Hematopoietic multipotent progenitor cell treated with erythropoietin and hydrocortisone succinate and interleukin-3 and kit ligand, for 8 days (in vitro differentiated cells): ENCODE measurements at places on chromosomes 4 and X.

- DNase-seq: no peak
Measured at GRCh38 chrX:5959286-5959685, 269.4 kb downstream of the NLGN4X start.

DNA sequence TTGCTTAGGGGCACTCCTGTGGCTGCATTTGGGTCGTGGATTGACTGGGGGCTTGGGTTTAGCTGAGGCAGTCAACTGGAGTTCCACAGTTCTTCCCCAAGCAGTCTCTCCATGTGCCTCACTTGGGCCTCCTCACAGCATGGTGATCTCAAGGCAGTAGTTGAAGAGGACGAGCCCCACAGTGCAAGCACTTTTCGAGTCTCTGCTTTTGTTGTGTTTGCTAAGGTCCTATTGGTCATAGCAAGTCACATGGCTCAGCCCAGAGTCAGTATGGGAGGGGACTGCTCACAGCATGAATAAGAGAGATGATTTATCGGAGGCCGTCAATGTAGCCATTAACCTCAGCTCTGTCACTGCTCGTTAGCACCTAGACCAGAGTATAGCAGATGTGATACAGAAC lies 29.7 kb downstream of the BMX start:
- DNase-seq: no peak

GRCh38 chr4:74112399-74113105 lies 13.6 kb upstream of the CXCL2 start:
- DNase-seq: no peak

DNA sequence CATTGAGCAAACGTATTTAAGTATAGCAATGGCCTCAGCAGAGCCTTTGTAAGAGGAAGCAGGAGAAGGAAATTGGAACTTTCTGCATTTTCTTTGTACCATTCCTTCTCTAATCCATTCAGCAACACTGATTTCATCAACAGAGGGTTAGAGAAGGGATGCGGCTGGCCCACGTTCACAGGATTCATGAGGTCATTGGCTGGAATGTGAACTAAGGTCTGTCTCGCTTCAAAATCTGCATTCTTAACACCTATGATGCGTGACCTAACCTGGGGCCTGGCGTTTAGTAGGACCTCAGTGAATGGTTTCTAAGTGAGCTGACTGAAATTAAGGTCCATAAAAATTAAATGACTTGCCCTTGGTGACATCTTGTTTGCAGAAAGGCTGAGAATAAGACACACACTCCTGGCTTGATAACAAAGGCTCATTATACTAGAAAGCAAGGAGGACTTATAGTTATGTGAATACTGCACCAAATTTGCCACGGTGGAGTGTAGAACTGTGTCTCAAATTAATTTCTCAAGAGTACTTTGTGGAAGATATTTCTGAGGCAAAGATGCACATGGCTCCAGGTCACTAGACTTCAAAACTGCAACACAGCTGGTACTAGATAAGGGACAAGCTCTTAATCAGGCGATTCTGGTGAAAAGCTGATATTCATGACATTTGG lies 25.4 kb downstream of the FGFBP1 start:
- no peak for DNase-seq

GRCh38 chr4:153227469-153228075 lies 23.3 kb downstream of the TRIM2 start:
- DNase-seq: no peak

DNA sequence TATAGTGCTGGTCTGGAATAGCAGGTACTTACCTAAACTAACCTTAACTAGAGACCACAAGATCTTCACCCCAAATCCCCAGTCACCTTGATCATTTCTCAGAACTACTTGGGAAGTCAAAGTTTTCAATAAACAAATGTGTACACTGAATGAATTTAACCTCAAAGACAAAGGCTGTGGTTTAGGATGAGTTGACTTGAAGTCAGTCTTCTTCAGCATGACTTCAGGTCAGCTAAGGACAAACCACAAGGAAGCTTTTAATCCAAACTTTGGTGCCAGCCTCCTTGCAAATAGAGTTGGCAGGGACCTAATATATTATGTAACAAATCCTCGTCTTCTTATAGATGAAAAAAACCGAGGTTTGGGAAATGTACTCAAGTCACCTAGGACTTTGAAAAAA lies 21.2 kb upstream of the VCX2 start:
- no peak for DNase-seq

- DNase-seq: no peak
Measured at GRCh38 chr4:6815029-6815836, 32.7 kb downstream of the KIAA0232 start.

GRCh38 chr4:155491336-155492120 lies 114.8 kb upstream of the MAP9 start:
- no peak for DNase-seq

DNA sequence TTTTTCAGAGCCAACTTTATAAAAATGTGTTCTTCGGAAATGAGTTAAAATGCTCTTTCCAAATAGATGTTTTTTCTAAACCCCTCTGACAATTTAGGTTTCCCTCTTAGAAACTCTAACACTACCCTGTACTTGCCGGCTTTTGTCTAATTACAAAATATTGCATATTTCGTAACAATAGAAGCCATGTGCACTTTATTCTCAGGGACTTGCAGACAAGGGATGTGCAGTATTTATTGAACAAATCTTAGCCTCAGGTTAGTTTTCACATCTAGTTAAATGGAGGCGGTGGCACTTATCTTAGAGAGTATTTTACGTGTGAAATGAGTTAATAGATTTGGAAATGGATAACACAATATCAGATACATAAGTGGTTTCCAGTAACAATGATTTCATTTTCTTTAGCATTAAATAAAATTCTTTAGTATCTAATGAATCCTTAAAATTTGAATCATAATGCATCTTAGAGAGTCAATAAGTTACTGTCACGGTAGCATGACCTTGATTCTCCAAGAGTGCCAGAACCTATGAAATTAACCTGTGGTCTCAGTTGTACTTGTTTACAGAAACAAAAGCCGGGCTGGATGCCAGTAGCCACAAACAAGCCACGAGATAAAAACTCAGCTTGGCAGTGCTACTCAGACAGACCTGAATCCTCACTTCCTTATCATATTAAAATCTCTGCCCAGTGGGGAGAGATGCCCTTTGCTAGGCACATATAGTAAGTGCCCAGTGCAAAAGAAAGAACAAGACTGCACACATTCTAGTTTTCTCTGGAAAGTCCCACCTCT lies 772 bp upstream of the PABPC4L start:
- no peak for DNase-seq

- no peak for DNase-seq
Measured at GRCh38 chr4:120865985-120866384, 56.5 kb downstream of the PRDM5 start.

DNA sequence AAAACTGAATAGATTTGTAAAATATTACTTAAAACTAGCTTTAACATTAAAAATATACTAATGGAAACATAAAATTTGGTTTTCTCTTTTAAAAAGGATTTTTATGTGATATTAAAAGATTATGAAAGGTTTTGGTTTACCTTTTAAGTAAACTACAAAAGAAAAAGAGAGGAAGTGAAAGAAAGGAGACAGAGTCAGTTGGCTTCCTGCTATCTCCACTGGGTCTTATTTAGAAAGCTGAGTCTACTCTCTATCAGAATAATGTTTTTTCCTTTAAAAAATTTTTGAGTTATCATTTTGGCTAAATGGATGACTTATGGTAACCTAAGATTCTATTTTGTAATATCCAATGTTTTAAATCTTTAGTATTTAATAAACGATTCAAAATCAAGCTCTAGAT lies 21.6 kb upstream of the ATP8A1 start:
- no peak for DNase-seq

DNA sequence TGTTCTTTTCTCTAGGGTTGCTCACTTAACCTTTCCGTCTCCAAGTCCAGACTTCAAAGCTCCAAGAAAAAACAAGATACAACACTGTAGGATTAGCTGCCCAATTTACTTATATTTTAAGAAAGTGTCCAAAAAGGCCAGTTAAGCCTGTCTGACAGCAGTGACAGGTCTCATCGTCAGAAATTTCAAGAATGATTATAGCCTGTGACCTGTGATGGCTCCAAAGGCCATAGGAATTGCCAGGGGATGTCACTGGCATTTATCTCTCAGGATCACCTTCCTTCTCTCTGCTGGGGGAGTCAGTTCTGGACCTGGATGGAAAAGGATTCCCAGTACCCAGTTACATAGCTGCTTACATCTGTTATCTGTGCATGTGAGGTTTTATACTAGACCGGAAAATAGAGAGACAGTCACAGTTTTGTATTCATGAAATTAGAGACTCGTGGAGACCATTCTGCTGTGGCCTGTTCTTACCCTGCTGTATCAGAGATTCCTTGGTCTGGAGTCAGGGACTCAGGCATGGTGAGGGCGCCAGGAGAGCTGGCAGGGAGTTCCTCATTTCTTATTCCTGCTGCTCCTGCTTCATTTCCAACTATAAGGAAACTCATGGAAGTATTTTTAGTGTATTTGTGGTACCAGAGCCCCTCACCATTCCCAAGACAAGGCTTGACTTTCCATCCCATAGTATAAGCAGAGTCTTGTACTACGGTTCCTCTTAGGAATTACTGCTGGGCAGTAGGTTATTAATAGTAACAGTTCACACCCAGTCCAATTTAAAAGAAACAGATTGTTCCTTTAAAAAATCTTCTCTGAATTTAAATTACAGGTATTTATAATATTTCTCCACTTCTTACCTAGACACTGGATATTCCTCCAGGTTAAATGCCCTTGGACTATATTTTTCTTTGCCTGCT lies 220.8 kb downstream of the SHROOM3 start:
- no peak for DNase-seq

DNA sequence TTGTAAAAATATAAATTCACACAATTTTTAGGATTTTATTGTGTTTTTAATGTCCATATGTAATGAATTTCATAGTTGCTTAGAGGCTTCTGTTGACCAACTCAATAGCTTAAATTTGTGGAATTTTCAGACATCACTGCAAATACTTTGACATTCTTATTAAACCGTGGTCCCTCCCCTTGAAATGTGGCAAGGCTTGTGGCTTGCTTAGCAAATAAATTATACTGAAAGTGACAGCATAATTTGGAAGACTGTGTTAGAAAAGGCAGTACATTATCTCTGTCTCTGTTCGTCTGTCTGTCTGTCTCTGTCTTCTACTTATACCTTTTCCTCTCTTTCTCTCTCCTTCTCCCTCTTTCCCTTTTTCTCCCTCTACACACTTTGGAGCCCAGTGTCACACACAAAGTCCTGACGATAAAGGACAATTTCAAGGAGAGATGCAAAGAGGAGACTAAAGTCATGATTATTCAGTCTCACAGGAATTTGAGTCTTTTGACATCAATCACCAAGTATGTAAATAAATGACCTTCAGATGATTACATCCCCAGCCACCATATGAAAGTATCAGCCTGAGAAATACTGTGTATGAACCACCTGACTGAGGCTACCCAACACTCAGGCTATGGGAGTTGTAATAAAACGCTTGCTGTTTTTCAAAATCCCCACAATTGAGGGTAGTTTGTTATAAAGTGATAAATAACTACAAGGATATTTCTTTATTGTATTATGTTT lies 21.0 kb upstream of the UGT2B7 start:
- no peak for DNase-seq

DNA sequence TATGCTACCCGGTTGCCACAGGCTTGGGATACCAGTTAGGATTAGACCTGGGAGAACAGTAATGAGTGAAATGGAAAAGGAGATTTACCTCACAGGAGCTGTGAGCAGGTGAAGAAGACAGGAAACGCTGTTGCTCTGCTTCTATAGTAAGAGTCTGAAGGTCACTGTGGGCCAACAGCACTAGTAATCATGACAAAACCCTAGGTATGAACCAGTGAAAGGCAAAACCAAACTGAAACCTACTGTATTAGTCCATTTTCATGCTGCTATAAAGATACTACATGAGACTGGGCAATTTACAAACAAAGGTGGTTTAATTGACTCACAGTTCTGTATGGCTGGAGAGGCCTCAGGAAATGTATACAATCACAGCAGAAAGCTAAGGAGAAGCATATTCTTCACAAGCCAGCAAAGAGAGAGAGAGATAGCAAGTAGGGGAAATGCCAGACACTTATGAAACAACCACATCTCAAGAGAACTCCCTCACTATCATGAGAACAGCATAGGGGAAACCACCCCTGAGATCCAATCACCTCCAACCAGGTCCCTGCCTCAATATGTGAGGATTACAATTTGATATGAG lies 736.7 kb upstream of the INTU start:
- no peak for DNase-seq

DNA sequence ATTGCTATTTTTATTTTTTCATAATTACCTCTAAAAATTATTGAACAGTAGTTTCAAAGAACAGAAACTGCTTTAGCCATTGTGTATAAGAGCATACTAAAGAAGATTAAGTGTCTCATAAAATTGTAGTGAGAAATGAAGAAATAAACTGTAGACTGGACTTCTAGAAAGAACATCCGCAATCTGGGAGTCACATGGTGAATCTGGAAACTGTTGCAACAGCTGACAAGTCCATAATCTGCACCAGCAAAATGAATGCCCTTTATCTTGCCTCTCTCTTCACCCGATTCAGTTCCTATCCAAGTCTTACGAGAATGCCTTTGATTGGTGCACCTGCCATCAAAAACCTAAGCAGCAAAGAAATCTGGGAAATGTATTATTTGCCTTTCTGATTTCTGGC lies 312.9 kb downstream of the NAF1 start:
- no peak for DNase-seq

DNA sequence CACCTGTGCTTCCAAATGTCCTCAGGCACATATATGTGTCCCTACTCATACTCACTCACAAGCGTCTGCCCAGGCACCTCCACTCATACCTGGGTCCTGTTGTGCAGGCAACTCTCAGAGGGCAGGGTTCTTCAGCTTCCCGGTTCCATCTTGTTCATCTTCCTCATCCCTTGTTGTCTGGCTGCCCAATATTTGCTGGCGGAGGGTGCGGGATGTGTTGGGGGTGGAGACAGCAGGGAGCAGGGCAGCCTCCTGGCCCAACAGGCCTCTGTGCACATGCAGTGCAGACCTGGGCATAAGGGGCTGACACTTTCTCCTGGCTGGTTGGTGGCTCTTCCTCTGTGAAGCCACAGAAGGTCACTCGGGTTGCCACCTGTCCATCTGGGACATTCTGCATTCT lies 32.1 kb downstream of the NBDY start:
- no peak for DNase-seq

DNA sequence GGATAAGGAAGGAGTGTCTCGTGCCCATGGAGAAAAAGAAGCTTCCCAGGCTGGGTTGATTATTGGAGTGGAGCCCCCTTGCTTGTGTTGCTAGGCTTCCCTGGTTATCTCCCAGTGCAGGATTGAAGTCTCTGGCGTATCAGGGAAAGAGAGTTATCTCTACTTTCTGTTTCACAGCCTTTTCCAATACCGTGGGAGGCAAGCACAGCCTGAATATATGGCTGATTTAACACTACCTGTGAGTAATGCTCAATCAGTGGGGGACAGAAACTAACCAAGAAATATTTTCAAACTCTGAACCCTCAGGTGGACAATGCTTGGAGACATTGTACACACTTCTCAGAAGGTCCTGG lies 65.2 kb downstream of the SERPINA7 start:
- DNase-seq: no peak

- DNase-seq: no peak
Measured at GRCh38 chr4:173418639-173419038, 19.7 kb upstream of the SCRG1 start.
